Smooth muscle cell of the brain vasculature (primary cell): ENCODE measurements at places on chromosomes 3 and 15.

GRCh38 chr3:6182476-6182875 lies 678.4 kb upstream of the GRM7 start:
- no peak for DNase-seq

DNA sequence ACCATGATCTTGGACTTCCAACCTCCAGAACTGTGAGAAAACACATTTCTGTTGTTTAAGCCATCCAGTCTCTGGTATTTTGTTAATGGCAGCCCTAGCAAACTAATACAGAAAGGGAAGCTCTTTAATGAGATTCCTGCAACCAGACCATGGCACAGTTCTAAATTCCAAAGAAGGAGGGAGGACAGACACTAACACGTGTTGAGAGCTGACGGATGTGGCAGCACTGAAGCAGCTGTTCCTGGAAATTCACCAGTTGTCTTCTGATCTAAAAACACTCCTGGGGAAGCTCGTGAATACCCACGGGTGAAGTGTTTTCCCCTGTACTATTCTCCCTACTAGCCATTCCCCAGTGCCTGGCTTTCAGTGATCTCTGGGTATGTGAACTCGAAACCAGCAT lies 56.7 kb downstream of the RPL22L1 start:
- DNase-seq = no peak

DNA sequence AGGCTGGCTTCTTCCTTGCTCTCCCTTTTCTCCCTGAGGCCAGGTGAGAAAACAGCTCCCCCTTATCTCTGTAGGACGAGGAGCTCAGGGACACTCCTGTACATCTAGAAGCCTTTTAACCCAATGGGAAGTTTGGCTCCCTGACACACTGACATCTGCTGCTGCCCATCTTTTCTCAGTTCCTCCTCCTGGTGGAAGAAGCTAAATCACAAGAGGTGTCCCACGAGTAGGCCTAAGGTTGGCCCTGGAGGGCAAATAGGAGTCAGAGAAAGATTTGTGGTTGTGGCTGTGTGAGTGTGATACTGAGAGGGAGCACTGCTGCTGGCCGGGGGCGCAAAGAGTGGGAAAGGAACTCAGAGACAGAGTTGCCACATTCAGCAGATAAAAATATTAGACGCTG lies 49.5 kb downstream of the ARHGAP31 start:
- no peak for DNase-seq

- no peak for DNase-seq
Measured at GRCh38 chr3:67557848-67558355, 96.5 kb downstream of the SUCLG2 start.

DNA sequence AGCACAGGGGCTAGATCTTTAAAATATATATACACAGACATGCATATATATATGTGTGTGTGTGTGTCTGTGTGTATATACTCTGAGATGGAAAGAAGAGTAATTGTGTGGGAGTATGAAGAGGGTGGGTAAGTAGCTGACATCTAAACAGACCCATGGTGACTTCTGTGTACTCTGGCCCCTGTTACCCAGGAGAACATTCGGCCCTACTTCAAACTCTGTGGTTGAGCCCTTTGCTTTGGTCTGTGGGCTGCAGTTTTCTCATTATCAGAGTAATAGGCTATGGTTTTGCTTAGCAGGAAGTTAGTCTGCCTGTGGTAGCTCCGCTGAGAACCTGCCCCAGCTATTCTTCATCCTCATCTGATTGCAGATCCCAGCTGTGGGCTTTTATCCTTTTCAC lies 141.4 kb downstream of the RBPMS2 start:
- DNase-seq = no peak

DNA sequence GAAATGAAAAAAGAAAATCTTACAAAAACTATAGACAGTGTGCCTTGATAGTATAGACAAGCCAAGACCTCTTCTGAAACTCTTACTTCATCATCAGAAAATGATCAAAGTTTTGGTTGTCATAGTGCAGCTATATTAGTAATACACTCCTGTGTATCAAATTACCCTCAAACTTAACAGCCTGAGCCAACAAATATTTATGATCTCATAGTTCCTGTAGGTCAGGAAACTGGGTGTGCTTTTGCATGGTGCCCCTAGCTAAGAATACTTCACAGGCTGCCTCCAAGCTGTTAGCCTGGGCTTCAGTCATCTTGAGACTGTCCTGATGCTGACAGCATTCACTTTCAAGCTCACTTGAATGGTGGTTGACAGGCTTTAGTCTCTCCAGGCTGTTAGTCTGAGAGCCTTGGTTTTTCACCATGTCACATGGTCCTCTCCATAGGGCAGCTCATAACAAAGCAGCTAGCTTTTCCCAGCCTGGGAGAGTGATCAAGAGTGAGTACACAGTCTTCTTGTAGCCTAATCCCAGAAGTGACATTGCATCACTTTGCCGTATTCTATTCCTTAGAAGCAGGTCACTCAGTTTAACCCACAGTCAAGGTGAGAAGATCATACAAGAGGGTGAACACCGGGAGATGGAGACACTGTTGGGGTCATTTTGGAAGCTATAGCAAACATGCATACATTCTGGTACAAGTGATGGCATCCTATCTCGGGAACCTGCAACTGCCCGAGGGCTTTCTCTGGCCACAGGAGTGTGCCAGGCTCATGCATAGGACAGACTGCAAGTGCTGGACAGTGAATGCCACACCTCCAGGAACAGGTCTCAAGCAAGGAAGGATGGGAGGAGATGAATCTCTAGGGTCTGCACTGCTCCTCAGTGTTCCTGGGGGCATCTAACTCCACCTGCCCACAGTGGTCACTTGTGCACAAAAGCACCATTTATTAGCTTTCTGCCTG lies 173.4 kb upstream of the CADPS start:
- DNase-seq = no peak

DNA sequence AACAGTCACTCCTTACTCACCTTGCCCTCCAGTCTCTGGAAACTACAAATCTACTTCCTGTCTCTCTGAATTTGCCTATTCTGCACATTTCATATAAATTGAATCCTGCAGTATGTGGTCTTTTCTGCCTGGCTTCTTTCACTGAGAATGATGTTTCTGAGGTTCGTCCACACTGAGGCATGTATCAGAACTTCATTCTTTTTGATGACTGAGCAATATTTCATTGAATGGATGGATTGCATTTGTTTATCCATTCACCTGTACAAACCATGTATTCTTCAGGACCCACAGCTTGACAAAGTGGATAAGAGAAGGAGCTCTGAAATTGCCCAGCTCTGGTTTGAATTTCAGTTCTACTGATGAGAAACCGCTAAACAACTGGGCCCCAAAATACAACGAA lies 118.9 kb upstream of the ARRDC4 start:
- DNase-seq = no peak

- no peak for DNase-seq
Measured at GRCh38 chr3:56758539-56758981, 43.2 kb downstream of the ARHGEF3 start.

GRCh38 chr15:77826006-77826695 lies 193.4 kb upstream of the LINGO1 start:
- DNase-seq = no peak

DNA sequence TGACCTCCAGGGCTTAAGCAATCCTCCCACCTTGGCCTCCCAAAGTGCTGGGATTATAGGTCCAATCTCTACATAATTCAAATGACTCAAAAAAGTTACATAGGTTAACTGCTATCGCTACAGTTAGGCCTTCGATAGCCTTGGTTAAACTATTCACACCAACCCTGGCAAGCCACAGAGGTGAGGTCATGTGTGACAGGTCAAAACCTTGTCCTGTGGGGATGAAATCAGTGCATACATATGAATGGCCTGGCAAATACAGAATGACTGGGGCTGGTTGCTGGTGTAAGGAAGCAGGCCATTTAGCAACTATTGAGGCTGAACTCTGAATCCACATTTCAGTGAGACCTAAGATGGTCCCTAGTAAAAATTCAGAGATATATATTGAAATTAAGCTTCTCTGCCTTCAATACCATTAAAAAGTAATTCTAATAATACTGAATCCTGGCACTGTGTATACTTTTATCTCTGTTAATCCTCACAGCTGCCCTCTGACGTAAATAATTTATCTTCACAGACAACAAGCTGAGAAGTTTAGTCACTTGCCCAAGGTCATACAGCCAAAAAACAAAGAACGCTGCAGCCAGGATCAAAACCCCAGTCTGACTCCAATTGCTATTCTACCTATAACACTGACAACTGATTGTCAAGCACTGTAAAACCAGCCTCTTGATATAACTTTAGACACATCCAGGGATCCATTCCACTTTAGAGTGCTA lies 35.3 kb downstream of the MKRN2 start:
- DNase-seq = no peak

- no peak for DNase-seq
Measured at GRCh38 chr15:70235347-70235746, 137.6 kb upstream of the TLE3 start.

DNA sequence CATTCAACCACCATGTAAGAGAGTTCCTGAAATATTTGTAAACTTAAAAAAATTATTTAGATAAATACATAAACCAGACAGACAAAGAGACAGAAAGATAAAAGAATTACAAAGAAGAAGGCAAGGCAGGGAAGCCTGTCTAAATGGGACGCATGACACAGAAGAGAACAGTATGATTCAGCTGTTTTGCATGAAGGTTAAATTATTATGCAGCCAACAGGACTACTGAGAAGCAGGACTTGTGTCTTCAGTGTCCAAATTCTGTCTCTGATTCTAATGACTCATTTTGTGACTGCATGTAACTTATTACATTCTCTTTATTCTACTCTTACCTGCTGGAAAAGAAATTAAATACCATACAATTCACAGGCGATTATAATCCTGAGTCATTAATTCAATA lies 340.4 kb upstream of the KCNMB2 start:
- DNase-seq = no peak

DNA sequence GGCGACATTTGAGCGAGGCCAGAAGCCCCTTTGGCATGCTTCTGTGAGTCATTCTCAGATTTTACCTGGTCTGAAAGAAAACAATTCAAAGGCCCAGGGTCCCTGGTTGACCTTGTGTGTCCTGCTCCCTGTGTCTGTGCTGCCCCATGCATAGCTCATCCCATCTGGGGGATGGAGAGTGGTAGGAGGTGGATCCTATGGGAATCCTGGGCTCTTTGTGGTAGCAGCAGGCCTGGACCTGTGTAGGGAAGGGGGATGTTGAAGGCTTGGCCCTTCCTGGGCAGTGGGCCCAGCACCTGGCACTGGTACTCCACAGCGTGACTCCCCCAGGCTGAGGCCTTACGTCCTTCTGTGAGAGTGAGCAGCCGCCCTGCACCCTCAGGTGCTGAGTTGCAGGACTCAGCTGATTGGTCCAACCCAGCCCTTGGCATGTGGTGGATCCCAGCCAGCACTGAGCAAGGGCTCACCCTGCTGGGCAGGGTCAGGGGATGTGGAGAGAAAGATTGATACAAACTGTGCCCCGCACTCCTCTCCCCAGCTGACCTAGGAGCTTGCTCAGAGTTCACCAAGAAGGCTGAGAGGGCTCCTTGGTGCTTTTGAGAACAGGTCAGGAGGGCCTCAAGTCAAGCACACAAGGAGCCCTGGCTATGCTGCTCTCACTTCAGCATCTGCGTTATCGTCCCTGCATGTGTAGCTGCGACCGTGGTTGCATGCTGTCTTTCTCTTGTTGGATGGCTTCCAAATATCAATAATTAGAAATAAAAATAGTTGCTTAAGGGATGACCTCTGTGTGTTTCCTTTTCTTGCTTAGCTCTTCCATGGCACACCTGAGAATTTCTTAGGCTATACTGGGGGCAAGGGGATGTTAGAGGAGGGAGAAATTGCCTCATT lies 21.4 kb upstream of the JMJD7 start:
- DNase-seq = no peak

GRCh38 chr15:93063262-93063671 lies 25.7 kb downstream of the RGMA start:
- DNase-seq = no peak

DNA sequence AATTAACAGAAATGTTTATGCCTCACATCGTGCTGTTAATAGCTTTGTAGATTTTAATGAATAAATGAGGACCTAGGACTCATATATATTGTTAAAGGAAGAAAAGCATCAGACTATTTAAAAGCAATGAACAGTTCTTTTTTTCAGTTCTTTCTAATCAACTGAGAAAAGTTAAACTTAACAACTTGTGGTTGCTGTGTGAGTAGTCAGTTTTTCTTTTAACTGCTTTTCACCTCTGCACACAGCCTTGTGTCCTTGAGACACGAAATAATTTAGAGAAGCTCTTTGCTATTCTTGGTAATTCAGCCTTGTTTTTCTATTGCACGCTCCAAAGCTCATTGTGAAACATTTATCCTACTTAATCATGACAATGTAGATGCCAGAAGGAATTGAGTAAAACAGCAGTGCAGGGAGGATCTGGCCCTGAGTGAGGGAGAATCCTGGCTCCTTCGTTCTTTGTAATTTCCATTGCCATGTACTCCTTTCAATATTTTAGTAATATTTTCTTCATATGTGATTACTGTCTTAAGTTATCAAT lies 499.0 kb downstream of the PYDC2 start:
- no peak for DNase-seq

DNA sequence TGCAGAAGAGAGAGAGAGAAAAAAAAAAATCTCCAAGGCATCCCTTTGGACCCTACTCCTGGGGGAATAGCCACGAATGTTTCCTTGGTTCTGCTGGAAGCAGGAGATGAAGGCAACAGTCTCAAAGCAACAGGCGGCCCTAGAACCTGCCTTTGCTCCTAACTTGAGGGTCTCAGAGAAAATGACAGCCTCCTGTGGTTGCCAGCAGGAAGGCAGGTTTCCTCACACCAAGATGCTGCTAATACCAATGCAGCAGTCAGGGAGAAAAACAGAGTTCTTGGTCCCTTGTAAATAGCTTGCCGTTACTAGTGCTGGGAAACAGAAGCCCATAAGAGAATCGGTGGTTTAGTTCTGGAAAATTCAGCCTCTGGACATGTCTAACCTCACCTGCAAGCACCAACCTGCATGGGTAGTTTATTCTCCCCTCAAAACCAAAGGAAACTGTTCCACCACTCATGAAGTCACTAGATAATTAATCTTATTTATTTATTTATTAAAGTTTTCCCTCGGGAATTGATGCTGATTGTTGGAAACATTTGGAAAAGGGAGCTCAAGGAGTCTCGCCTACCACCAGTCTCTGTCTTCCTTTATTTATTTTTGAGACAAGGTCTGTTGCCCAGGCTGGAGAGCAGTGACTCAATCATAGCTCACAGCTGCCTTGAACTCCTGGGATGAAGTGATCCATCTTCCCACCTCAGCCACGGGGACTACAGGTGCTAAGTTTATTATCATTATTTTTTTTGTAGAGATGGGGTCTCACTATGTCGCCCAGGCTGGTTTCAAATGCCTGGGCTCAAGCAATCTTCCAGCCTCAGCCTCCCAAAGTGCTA lies 883 bp upstream of the FRMD4B start:
- no peak for DNase-seq
